Cortex of kidney (tissue), 1 donor: ENCODE measurements at places on chromosomes 5 and 9.

GRCh38 chr5:616484-617039 lies 4.4 kb downstream of the CEP72 start:
- no peak for DNase-seq

DNA sequence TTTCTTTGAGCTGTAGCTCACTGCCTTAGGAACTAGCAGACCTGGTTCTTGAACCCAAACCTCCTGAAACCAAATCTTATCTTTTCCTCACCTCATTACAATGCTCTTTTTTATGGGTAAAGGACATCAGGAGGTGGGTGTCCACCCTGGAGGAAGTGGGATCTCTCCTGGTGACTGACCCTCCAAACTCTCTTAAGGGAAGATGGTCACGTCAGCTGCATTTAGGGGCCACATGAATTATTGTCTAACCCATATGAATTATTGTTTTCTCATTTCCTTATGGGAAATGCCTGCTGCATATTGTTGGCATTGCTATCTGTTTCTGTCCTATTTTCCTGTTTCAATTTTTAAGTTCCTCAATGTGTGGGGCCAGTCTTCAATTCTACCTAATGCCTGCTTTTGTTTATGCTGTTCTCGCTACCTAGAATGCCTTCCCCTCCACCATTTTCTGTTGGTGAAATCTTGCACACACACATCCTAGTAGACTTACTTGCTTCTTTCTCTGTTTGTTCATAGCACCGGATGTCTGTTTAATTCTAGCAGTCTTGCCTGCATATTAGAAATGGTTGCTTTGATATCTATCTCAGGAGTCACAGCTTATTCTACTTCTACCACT lies 22.0 kb upstream of the SPINK1 start:
- no peak for DNase-seq

GRCh38 chr5:121399879-121400278 lies 451.8 kb upstream of the FTMT start:
- no peak for DNase-seq

- DNase-seq = no peak
Measured at GRCh38 chr9:95801797-95802196, 73.7 kb upstream of the ERCC6L2 start.

GRCh38 chr9:99438596-99438995 lies 216.5 kb downstream of the SEC61B start:
- DNase-seq = no peak

DNA sequence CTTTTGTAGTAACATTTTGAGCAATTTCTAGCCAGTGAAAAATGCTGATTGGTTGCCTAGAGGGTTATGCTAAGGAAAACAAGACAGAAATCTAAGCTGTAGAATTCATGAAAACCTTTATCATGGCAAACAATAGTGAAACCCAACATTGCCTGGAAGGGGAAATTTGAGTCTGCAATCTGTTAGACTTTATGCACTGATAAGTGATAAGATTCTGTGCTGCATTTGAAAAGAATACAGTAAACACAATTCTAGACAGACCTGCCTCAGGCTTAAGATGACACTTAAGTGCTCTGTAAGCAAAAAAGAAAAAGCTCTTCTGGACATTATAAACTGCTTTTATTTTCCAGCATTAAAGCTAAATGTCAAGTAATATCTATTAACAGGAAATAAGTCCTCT lies 519.3 kb downstream of the ISL1 start:
- no peak for DNase-seq

DNA sequence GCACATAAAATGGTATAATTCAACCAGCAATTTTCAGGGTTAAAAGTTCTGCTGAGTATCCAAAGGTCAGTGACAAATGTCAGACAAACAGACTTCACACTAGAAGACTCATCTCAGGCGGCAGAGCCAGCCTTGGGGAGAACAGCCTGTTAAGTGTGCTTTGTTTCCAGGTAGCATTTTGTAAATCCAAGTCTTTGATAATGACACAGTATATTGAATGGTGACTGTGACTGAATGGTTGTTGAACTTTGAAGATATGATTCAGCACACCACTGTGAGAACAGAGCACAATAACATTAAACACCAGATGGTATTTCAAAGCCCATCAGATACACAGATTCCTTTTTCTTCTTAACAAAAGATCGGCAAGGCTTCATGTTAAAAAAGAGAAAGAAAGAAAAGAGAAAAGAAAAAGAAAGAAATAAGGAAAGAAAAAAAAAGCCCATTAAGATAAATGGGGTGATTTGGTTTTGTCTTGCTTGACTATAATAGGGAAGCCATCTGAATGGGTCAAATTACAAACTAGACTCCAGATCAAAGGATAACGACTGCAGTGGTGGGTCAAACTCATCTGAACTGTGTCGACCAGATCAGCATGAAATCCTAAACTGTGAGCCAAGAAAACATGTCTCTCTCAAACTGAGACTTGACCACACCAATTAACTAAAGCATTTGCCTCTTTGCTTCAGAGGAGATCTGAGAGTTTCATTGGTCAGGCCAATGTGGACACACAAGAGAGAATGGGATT lies 313.0 kb upstream of the ZNF608 start:
- no peak for DNase-seq

GRCh38 chr9:88676644-88677043 lies 141.7 kb downstream of the NXNL2 start:
- no peak for DNase-seq

DNA sequence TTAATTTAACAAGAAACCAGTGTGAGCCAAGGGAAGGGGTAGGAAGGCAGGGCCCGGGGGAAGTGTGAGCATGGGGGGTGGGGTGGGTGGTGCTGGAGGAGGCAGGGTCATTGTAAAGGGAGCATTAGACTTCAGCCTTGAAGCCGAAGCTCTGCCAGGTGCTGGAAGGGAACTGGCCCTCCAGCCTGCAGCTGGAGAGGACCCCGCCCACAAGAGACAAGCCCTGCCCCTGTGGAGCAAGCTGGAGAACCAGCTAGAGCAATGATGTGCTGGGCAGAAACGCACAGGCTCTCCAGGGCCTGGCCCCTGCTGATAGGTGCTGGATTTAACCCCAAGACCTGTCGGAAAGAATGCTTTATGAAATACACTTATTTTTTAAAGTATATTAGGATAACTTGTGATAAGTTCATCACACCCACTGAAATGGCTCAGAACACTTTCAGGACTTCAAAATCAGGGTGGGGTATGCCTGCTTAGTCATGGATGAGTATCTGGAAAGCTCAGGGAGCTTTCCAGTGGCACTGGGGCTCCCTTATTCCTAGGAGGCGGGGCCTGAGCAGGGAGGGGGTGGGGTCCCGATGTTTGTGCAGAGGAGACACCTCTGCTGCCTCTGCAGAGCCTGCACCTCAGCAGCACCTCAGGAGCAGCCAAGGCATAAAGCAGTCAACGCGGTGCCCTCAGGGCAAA lies 27.1 kb downstream of the UBE2QL1 start:
- DNase-seq = no peak

DNA sequence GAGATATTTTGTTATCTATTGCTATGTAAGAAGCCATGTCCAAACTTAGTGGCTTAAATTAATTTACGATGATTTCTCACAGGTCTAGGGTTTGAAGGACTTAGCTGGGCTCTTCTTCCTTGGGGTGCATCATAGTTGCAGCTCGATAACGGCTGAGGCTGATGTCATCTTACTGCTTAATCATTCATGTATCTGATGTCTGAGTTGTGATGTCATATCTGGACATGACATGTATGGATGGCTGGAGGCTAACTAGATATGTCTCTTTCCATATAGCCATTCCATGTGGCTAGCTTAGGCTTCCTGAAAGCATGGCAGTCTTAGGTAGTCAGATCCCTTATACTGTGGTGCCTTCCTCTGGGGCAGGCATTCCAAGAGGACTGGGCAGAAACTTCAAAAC lies 31.6 kb downstream of the ADGRV1 start:
- DNase-seq = no peak

DNA sequence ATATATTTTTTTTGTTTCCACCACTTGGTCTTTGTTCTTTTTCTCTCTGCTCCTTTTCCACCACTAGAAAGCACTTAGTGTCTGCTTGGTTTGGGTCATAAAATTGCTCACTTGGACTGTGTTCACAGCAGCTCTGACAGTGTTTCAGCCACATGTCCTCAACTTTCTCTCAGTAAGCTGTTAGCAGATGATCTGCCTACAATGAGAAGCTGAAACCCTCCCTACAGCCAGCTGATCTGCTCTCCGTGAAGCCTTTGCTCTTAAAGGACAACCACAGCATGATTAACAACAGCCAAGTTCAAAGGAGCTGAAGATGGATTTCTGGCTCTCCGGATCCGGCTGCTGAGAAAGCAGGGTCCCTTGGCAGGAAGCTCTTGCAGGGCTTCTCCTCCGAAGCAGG lies 31.6 kb downstream of the PRLR start:
- no peak for DNase-seq

DNA sequence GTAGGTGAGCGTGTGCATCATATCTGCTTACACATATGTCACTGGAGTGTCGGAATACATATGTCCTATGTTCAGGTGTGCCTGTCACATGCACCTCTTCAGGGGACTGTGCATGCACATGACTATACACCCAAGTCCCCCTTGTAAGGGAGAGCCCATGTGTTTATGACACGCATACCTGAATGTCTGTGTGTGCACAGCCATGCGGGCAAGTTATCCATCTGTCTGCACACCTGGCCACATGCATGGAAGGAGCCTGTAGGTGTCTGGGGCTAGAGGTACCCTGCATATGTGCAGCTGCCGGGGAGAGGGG lies 622 bp upstream of the RGS14 start:
- DNase-seq = no peak

- DNase-seq = no peak
Measured at GRCh38 chr5:134553821-134554267, 28.4 kb downstream of the JADE2 start.

- DNase-seq = no peak
Measured at GRCh38 chr5:127608077-127608660, 40.7 kb upstream of the CTXN3 start.

- DNase-seq = no peak
Measured at GRCh38 chr5:117455236-117456233, 880.9 kb upstream of the SEMA6A start.

GRCh38 chr5:32791536-32792243 lies 80.6 kb downstream of the NPR3 start:
- no peak for DNase-seq

DNA sequence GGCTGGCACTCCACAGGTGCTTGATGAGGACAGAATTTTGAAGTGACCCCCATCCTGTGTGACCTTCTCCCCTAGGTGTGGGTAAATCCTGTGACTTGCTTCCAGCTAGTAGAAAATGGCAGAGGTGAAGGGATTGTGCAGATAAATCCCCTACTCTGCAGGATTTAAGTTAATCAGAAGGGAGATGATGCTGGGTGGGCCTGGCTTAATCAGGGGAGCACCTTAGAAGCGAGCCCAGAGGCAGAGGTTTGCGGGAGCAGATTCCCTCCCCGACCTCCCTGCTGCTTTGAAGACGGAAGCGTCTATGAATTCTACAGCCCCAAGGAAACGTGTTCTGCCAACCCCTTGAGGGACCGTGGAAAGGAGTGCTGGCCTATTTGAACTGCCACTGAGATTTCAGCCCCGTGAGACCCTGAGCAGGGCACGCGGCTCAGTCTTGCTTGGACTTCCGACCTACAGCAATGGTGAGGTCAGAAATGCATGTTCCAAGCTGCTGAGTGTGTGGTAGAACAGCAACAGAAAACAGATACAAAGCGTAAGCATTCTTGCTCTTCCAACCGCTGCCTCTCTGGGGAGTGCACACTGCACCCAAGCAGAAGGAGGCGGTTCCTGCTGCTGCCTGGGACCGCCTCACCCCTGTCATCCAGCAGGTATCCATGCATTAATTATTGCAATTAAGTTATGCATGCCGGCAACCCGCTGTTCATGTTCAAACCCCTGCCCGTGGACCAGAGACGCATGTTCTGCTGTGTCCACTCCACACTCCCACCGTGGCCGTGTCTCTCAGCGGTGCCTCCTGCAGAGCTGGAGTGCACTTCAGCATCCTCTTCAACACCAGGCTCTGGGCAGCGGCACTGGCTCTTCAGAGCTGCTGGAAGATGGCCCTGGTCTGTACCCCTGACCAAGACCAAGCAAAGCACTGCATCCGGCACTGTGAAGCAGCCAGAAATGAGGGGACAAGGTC lies 54.6 kb upstream of the RXRA start:
- no peak for DNase-seq

DNA sequence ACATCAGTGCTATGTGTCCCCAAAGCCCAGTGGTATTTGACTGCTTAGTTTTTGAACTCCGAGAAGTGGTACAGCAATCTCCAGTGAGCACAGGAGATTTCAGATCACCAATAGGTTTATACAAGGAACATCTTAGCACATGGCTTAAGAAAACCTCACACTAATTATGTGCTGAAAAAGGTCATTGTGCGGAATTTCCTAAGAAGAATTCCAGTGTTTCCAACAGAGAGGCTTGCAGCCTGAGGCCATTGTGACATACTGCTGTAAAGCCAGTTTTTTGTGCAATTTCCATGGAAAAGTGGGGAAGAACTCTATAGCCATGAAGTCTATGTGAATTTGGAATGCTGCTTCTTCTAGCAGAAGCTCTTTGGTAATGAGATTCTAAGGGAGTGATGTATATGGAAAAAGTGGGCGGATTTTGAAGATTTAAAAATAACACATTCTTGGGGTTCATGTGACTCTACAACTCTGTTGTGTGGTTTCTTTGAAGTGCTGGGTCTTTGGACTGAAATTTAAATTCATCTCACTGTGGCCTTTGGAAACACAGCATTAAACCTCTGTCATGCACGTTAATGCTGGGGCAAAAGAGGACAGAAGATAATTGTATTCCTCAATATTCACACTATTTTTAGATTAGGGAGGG lies 110.5 kb upstream of the CD180 start:
- no peak for DNase-seq

DNA sequence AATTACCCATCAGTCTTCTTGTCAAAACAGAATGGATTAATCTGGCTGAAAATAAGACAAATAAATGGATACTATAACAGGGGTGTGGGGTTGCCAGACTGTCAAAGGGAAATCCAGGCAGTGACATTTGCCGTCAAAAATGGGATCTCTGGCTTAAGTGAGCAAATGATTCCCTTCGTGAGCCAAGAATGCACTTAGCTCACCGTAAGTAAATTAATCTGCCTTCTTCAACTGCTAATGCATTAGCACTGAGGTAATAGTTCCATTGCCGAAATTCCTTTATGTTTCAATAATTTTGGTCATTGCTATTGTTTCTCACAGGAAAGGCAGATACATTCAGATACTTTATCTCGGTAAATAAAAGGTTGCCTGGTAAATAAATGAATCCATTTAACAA lies 377.8 kb downstream of the KIAA0825 start:
- no peak for DNase-seq

DNA sequence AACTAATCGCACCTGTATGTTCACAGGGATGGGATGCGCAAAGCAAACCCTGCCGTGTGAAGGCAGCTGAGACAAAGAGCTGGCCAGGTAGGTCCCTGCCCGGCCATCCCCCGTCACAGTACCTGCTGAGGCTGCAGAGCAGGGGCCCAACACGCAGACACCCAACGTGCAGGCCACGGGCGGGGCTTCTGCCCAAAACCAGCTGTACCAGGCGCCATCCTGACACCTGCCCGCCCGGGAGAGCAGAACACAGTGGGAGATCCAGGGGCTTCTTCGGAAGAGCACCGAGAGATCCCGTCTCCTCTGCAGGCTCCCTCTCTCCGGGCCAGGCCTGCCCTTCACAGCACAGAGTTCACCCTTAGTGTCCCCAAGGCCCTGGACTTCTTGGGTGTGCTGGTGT lies 28.4 kb downstream of the ABO start:
- DNase-seq = no peak
